ENCODE measurements at places on chromosomes 6 and 20.

- DNase-seq, result no peak
These were observed 37.6 kb downstream of the ZNF391 start for GRCh38 chr6:27426045-27426620.

- no peak for DNase-seq
These were observed 30.4 kb downstream of the PREX1 start for GRCh38 chr20:48797275-48797825.

- no peak for DNase-seq
These were observed 757.8 kb downstream of the EYS start for GRCh38 chr6:64949257-64949656.

DNA sequence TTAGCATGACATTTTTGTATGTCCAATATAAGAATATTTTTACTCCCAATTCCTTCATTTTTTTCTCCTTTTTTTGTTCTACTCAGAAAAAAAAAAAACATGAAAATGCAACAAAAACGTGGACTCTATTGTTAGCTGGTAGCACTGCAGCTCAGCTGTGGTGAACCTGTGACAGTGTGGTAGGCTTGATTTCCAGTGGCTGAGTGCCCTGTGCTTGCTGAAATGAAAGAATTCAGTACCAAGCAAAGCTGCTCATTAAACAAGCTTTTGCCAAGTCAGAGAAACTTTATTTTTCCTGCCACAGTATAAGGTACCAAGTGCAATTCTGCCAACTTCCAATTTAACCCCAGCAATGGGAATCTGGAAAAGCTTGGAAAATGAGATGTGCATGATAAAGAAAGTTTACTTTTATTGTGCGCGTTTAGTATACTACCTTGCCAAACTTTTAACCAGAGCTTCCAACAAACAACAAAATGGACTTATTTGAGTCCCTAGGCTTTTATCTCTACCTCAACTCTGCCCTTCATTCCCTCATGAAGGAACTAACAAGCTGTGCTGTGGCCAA, 215.2 kb downstream of the SLC35F1 start:
- no peak for DNase-seq

DNA sequence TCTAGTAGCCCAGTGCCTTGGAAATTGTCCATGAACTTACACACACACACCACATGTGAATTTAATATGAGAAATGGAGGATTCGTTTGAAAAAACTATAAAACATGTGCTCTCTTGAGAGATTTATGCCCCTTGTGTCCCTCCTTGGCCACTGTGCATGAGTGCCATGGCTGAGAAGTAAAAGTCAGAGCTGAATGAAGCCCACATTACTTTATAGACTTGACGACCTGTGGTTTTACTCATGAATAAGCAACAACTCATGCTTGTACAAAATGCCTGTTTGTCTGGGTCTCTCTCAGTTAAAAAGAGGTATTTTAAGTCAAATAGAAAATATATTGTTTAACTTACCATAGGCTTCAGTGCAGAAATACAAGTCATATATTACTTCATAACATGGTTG, 102.7 kb downstream of the KCNQ5 start:
- no peak for DNase-seq

GRCh38 chr6:151544453-151544852, 50.6 kb downstream of the CCDC170 start:
- DNase-seq, result no peak

- no peak for DNase-seq
These were observed 780.9 kb downstream of the QKI start for GRCh38 chr6:164195278-164195941.

Measured in stimulated activated CD4-positive, alpha-beta T cell treated with anti-CD3 and anti-CD28 coated beads, Interleukin-12 subunit alpha, Interleukin-12 subunit beta, amount 100 ng/mL, for 4 hours (primary cell).